Bronchial epithelial cell (primary cell): ENCODE measurements at places on chromosomes 4 and X. TPM values are rescaled to one million over a fixed set of nuclear protein-coding genes. Genes with fewer than 3 reads are reported as not detected.

DNA sequence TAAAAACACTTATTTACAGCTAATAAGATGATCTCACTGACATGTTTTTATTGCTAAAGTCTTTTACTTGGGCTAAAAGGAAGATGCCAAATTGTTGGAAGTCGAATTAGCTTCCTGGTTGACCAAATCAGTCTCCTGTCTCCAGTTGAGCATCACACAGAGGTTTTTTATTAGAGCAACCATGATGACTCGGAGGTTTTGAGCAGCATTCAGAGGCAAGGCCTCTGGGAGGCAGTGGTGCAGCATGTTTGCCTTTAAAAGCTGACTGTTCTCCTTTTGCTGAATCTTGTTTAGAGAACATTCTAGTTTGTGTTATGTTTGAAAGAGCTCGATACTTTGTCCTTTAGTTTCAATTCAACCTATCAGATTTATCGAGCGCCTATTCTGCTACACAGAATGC is 2.1 kb downstream of the UCHL1 start:
- peak; percentile 52 for DNase-seq

- DNase-seq: no peak
Measured at GRCh38 chrX:109842611-109843010, 109.6 kb upstream of the ACSL4 start.

The SASH3 gene
- not detected in 2 replicates for total RNA-seq

GRCh38 chr4:153204247-153204671 is at the start of gene TRIM2:
TRIM2 (plus strand) TSS chr4:153204443; CDS start chr4:153204531, 88 bp downstream.
- DNase-seq: peak; percentile 76

DNA sequence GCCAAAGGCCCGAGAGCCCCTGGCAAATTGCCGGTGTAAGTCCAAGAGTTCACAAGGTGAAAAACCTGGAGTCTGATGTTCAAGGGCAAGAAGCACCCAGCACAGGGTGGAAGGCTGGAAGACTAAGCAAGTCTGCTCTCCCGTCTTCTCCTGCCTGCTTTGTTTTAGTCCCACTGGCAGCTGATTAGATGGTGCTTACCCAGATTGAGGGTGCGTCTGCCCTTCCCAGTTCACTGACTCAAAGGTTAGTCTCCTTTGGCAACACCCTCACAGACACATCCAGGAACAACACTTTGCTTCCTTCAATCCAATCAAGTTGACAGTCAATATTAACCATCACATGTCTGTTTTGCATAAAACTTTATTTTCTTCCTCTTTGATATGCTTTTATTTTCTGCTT is 157.4 kb downstream of the HS3ST1 start:
- no peak for DNase-seq

The WFS1 gene
- total RNA-seq: 7.9 and 9.9 TPM in 2 replicates

DNA sequence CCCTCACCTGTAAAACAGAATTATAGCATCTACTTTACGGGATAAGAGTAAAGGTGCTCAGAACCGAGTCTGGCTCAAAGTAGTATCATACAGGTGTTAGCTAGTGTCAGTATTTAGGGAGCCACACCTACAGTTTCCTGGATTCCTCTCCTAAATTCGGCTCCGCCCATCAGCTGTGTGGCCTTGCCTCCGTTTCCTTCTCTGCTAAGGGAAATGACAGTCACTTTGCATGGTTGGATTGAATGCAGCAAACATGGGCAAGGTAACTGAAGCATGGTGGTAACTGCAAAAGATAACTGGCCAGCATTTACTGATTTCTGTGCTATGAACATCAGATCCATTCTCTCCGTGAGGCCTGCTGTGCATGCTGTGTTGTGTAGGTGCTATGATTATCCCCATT is 2.8 kb downstream of the PPP1R3F start:
- no peak for DNase-seq

- peak; percentile 37 for DNase-seq
Measured at GRCh38 chr4:79197275-79198009, 128.4 kb downstream of the NAA11 start.

- no peak for DNase-seq
Measured at GRCh38 chr4:158597879-158598596, 73.6 kb downstream of the C4orf46 start.

GRCh38 chrX:68784816-68785215 is 44.0 kb upstream of the EFNB1 start:
- DNase-seq: no peak

The VCX gene
- not detected in 2 replicates for total RNA-seq

GRCh38 chr4:6734165-6734786 is 18.3 kb downstream of the BLOC1S4 start:
- DNase-seq: no peak

GRCh38 chr4:120005527-120005926 is 61.1 kb downstream of the MAD2L1 start:
- no peak for DNase-seq

The SLC6A14 gene
- 31.3 and 111 TPM in 2 replicates for total RNA-seq

GRCh38 chrX:36867143-36867542 is 141.0 kb upstream of the FAM47C start:
- DNase-seq: peak; percentile 22

DNA sequence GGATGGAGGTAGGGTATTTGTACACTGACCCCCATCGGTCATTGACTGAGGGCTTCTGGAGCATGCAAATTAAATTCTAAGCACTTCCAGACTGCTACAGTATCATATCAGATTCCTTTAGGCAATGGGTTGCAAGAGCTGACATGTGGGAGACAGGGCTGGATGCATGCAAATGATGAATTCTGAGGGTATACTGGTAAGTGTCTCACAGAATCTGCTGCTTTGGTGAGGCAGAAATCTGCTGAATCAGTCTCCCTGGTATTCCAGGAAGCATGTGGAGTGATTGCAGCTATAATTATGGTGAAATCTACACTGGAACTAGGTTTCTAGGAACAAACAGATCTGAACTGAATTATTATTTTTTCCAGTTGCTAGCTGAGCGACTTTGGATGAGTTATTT is 684.9 kb upstream of the MAGEB2 start:
- DNase-seq: peak; percentile 71

GRCh38 chr4:78675325-78675724 is 100.8 kb upstream of the BMP2K start:
- no peak for DNase-seq

DNA sequence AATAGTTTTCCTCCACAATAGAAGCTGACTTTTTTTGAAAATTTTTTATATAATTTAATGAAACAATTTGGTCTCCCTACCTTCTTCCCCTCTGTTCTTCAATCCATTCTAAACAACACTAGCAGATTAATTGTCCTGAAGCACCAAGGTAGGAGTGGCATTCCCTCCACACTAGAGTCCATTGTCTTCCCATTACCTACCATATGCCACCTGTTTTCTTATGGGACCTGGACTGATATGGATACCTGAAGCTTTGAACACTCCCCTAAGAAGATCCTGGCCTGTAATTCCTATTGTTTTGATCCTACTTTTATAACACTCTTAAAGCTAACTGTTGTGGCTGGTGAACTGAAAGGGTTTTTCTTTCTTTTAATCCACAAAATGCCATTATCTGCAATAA is 92.0 kb downstream of the APBB2 start:
- no peak for DNase-seq

The NHSL2 gene
- total RNA-seq: not detected in 2 replicates

GRCh38 chr4:118327554-118328241 is 25.1 kb downstream of the PRSS12 start:
- DNase-seq: no peak

The EFHC2 gene
- under 0.01 TPM in 1 of 2 replicates, not detected in the other for total RNA-seq

GRCh38 chrX:44203791-44204190 is 139.7 kb downstream of the EFHC2 start:
- DNase-seq: no peak

DNA sequence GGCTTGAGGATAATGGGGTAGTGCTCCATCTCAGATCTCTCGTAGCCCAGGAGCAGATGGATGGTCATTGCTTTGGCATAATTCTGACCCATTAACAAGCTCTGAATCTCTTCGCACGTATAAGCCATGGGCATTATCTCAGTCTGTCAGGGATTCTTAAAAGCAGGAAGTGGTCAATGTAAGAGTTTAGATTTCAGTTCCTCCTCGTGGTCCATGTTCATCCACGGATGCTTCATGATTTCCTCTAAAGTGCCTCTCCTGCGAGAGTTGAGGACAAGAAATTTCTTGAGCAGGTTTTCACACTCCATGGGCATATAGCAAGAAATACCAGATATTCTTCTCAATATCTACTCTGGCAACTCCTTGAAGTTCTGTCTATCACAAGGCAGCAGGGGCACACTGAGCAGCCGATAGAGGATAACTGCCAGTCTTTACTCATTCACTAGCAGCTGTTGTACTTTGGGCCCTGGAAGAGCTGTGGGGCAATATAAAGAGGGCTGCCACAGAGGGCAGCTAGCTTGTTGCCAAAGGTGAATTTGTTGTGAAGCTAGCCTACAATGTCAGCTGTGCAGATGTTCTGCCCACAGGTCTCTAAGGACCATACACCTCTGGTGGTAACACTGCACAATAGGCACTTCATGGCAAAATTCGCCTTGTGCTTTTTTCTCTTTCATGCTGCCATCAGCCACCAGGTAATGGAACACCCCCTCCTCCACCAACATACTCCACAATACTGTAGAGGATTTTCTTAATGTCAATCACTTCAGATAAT is 52.0 kb upstream of the WDR17 start:
- no peak for DNase-seq

DNA sequence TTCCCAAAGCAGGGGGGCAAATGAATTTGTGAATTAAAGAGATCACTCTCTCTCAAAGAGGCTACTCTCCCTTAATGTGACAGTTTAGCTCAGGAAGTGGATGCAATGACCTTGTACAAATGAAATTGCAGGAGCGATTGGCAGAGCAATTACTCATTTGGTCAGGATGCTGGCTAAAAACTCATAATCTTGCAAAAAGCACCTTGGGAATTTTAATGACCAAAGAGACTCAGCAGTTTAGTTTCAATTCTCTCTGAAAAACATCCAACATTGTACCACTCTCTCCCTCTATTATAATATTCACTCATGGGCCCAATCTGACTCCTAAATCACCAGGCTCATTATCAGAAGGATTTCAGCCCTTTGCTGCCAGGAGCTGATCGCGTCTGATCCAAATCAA is 26.1 kb downstream of the PDGFC start:
- peak; percentile 55 for DNase-seq

DNA sequence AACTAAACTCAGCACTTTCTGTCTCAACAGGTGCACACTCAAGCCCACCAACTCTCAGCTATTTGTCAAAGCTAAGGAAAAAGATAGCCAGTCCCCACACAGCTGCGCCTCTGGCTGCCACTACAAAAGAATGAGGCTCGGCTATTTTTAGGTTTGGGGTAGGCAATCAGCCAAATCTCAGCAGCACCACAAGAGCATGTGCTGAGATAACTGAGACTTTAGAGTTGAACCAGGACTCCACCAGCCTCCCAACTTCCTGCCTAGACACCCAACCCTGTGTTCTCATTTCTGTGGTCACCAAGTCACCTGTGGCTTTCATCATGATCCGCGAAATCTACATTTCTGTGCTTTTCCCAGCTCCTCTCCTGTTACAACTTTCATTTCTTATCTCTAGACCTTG is 28.0 kb downstream of the DMD start:
- DNase-seq: no peak

The TCEAL8 gene
- 60.2 and 69.2 TPM in 2 replicates for total RNA-seq

DNA sequence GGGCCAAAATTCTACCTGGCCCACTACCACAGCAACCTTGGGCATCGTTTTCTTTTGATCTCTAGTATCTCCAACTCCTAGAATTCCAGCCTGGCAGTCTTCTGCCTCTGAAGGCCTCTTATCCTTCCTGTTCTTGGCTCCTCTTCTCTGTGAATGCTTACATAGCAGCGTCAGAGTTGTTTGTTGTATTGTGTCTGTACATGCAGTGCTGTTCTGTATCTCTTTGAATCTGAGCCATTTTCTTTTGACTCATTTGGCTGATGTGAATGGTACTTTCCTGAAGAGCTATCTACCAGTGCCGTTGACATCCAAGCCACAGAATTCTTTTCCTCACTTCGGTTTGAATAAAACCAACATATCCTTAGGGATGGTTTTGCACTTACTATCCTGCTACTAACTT is 79.2 kb downstream of the TMEM164 start:
- DNase-seq: peak; percentile 93

DNA sequence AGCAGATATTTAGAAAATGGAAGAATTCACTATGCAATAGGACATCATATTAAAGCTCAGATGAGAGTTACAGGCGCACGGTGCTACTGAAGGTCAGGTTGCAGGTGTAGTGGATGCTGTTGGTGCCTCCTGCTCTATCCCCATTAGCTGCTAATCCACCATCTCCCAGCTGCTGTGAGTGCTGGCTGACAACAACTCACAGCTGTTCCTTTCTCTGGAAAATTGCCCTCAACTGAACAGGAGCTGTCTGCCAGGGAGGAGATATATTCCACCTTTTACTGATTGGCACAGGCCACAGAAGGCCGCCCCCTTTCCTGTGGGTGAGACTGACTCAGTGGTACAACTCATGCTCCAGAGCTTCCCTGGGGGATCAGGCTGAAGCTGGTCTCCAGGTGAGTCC is 48.7 kb downstream of the UCHL1 start:
- peak; percentile 29 for DNase-seq

GRCh38 chr4:110516106-110516922 is 40.4 kb downstream of the ENPEP start:
- DNase-seq: peak; percentile 77

GRCh38 chr4:152817331-152817730 is 37.6 kb downstream of the ARFIP1 start:
- DNase-seq: no peak

The PSAPL1 gene
- total RNA-seq: 0.26 TPM in 1 of 2 replicates, not detected in the other

DNA sequence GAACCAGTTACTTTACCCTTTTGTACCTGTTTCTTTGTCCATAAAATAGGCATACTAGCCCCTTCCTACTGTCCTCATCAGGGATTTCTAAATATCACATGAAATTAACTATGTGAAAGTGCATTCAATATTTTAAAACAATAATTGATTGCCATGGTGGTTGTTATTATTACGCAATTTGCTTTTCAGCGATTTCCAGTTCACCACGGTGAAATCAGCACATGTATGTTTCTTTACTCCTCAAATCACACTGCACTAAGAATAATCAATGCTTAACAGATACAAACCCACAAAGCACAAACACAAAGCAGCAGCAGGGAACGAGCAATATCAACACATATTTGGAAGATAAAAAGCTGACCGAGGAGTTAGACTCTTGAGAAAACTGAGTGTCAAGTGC is 371.3 kb upstream of the NOCT start:
- DNase-seq: no peak

The NDUFA1 gene
- 55.5 and 143 TPM in 2 replicates for total RNA-seq

DNA sequence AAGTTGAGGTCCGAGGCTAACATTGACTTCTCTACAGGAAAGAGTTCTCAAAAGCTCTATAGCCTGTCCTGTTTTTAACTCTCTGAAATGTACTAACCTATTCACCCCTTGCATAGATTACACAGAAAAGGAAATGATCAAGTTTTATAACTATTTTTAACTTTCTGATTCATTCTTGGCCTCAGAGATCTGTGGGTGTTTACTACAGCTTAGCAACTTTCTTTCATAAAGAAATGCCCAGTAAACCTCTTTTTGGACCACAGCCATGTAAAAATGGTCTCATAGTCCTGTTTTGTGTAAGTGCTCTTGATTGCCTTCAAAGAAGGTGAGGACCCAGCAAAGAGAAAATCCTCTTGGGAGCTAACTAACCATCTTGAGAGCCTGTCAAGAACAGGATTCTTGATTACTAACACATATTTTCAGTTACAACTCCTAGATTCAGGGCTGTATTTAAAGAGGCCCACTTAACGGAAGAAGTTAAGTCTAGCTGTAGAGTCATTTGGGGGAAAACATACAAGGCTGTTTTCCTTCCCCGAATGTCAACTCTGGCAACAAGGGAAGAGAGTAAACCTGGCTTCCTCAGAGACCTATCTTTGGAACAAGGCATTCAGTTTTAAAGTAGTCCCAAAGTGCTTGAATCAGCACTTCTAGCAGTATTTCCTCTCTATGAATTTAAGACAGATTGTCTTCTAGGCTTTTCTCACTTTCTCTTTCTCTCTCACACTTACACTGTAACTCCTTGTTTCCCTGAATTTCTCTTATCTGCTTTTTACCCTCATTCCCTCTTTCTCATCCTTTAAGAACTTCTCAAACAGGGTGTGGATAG is 78.2 kb downstream of the IL21 start:
- DNase-seq: peak; percentile 74
